ENCODE measurements at places on chromosomes 6 and 20.

DNA sequence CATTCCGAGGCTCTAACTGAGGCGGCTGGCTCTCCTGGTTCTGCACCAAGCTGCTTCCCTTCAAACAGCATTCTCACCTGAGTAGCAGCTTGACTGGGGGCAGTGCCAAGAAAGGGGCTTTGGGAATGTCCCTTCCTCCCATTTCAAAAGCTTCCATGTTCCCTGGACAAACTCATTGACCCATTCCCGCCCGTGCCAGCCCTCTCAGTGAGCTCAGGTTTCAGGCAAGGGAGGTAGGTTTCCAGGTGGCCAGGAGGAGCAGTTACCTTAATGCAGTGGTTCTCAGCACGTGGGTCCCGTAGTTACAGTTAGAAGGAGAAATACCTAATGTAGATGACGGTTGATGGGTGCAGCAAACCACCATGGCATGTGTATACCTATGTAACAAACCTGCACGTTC, 135.2 kb downstream of the ELOVL4 start:
- DNase-seq = no peak

- DNase-seq = no peak
Observed at GRCh38 chr6:29925727-29926412, 16.5 kb upstream of the HLA-A start.

- no peak for DNase-seq
Observed at GRCh38 chr6:142950291-142950690, 5.3 kb upstream of the HIVEP2 start.

GRCh38 chr6:12293235-12293930, 3.2 kb downstream of the EDN1 start:
- DNase-seq = no peak

GRCh38 chr6:90997076-90997475, 410.2 kb upstream of the MAP3K7 start:
- no peak for DNase-seq

GRCh38 chr6:12324748-12325147, 34.6 kb downstream of the EDN1 start:
- no peak for DNase-seq

GRCh38 chr6:168658059-168658458, 217.1 kb downstream of the SMOC2 start:
- DNase-seq = no peak

- DNase-seq = no peak
Observed at GRCh38 chr6:72288592-72288991, 333.3 kb upstream of the KCNQ5 start.

DNA sequence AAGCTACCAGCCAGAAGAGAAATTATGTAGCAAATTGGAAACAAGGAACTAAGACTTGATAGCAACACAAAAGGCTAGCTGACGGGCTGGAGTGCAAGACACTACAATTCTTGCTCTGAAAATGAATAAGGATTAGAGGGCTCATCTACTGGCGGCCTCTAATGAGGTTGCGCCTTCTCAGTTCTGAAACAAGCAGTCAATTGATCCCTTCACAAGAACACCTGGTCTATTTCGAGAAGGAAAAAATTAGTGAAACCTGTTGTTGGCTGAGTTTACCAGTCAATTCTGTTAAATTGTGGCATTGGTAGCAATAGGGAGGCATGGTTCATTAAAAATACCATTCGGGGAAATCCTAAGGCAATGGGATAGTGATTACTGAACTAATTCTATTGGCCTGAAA, 74.8 kb upstream of the JARID2 start:
- no peak for DNase-seq

GRCh38 chr6:121809211-121809610, 373.8 kb downstream of the GJA1 start:
- no peak for DNase-seq

DNA sequence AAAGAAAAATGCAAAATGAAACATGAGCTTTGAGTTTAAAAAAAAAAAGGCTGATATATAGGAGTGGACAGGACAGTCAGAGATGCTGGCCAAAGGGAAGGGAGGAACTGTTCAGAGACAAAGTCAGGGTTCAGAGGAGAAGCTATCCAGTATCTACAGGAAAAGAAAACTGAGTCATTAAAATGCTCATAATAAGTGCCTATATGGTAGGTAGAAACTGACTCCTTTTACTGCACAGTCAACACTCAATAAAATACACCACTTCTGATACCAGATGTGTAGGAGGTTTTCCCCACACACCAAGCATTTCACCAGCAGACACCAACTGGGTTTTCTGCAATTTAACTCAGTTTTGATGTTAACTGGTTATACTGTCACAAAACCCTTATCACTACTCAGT, 32.9 kb downstream of the FRK start:
- DNase-seq = no peak

- DNase-seq = no peak
Observed at GRCh38 chr6:148520109-148520841, 177.6 kb downstream of the SASH1 start.

DNA sequence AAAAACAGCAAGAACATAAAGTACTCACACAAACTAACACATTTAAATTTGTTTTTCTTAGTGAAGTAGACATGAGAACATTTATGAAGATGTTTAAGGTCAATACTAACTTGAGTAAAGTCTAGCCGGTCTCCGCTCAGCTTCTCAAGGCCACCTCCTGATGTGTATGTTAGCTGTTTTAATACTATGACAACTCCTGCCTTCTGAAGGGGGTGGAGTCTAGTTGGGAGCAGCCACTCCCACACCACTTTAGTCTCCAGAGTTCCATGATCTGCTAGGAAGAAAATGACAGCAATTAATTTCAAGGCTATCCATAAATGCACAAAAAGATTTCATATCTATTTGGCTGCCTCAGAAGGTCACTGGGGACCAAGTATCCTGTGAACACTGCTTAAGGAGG, at the start of gene GSTA3:
TSS of gene GSTA3 (minus strand) at position 168 of the 400 bp plus-strand sequence. CDS start 3,864 bp downstream, outside the sequence.
- no peak for DNase-seq

DNA sequence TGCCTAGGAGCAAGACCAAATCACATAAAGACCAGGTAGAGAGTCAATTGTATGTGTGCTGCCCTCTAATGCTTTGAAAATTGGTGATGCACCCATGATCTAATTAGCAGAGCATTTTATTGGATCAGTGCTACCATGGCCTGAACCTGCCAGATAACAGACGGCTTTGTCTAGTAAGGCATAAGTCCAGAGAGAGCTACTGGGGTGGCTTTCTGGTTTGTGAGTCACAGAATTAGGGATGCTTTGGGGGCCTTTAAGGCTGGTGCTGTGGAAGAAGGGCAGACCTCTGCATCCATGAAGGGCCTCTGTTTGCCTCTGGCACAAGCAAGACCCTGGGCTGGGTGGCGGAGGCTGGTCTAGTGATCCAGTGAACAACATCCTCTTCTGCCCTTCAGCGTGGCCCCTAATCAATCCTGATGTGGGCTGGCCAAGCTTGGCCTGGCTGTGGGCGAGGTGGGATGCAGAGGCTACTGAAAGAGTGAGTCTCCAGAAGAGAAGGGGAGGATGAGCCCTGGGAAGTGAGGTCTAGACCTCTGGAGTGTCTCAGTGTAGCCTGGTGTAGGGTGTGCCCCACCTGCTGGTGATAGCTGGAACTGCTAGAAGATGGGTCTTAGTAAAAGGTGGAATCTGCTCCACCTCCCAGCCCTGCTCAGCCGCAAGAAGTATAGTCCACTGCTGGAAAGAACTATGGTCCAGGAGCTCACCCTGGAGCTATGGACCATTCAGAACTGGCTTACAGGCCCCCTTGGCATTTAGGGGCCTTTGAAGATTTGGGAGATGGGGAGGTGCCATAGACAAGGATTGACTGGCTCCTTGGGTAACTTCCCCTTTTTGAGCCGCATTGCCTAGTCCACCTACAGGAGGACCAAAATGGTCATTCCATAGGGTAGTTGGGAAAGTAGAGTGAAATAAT, 36.7 kb upstream of the AAR2 start:
- peak; percentile 56 for DNase-seq

DNA sequence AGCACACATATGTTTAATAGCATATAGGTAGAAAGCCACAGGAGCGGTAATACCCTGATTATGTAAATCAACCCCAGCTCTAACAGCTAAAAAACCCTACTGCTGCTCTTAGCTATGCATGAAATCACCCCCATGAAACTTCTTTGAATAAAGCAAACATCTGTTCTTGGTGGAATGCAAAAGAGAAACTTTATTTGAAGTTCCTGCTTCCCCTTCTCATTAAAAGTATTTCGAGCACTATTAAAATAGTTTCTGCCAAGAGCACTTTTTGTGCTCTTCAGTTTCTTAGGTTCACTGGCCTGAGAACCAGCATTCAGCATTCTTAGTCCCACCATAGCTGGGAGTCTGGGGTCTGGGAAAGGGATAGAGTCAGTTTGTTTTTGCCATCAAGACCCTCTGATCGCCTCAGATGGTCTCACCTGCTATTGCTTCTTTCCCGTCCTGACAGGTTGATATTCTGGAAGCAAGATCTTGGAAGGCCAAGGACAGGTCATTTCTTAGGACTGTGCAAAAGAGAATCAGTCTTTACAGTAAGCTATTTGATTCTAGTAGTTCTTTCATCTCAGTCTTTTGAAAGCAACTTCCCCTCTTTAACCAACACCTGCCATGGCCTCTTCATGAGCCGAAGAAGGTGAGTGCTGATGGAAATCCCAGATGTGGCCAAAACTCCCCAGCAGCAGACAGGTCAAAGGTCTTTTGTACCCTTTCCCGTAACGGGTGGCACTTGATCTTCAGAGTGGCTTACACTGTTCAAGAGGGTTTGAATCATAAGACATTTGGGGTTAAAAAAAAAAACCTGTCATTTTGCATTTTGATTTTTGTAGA, 76.5 kb upstream of the TMEM170B start:
- DNase-seq = no peak

DNA sequence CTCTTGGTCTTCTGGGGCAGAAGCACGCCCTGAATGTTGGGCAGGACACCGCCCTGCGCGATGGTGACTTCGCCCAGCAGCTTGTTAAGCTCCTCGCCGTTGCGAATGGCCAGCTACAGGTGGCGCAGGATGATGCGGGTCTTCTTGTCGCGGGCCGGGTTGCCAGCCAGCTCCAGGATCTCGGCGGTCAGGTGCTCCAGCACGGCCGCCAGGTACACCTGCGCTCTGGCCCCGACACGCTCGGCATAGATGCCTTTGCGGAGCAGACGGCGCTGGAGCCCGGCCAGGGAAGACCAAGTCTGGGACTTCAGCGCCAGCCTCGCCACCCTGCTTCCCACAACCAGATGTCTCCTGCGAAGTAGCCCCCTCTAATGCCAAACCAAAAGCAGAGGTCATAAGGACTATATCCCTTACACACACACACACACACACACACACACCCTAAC, 8.0 kb upstream of the SLC17A3 start:
- DNase-seq = no peak

All from stimulated activated CD4-positive, alpha-beta T cell treated with anti-CD3 and anti-CD28 coated beads, TNF-alpha, amount 100 ng/mL, for 1 hour (primary cell).